Renal cortex interstitium (tissue), 15 donors: ENCODE measurements at places on chromosomes 3 and 15. TPM values are rescaled to one million over a fixed set of nuclear protein-coding genes. Genes with fewer than 3 reads are reported as not detected.

DNA sequence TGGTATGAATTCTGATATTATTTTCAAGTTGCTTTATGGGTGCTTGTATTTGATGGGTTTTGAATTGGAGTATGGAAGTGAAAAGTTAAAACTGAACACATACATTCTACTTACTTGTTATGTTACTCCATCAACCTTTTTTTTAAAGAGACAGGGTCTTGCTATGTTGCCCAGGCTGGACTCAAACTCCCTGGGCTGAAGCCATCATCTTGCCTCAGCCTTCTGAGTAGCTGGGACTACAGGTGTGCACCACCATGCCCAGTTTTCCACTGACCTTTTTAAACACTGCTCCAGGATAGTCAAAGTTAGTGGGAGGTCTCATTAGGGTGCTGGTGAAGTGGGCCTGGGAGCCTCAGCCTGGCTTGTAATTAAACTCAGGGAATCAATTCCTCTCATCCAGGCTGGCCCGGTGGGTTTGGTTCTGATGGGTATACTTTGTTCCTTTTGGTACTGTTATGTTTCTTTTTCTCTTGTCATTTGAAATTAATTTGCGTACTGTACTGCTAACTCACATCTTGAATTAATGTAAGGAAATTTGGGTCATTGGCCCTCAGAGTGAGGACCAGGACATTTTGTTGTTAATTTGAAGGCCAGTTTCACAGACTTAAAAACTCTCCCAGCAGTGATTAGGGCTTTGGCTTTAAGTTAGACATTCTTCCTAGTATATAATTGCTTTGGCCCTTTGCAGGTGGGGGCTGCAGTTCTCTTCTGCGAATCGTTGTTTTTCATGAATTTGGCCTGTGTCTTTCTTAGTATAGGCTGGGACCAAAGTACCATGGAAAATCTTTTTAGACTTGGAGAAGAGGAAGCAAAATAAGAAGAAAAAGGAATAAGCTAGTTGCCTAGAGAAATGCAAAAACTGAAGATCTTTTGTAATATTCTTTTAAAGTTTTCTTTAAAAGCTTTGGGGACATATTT is 66.9 kb downstream of the FNDC3B start:
- no peak for DNase-seq

The ADCY5 gene
- 10.9 TPM for polyA plus RNA-seq

DNA sequence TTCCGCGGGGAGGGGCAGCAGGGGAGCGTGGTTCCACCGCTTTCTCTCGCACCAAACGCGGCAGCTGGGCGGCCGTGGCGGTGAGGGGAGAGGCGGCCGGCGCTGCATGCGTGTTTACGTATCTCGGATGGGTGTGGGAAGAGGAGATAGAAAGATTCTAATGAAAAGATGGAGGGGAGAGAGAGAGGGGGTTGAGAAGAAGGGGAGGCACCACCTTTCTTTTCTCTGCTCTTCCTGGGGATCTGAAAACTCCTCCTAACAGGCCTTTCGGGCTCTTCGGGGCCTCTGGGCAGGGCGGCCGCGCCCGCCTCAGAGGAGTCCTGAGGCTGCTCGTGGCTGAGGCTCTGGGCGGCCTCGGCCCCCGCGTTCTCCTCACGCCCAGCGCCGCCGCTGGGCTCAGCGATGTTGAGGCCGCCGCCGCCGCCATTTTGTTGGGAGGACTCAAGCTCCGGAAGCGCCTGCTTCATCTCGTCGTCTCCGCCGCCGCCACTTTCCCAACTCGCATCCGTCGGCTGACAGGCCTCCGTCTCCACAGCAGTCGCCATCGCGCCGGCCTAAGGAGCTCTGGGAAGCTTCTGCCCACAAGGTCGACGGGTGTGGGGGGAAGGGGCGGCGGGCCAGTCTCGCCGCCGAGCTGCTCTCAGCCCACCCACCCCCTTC is 473 bp downstream of the TASOR start:
- peak; percentile 73 for DNase-seq

The PLA1A gene
- 7.2 TPM for polyA plus RNA-seq

GRCh38 chr15:100558771-100559254 is 30.1 kb upstream of the CERS3 start:
- DNase-seq = no peak

DNA sequence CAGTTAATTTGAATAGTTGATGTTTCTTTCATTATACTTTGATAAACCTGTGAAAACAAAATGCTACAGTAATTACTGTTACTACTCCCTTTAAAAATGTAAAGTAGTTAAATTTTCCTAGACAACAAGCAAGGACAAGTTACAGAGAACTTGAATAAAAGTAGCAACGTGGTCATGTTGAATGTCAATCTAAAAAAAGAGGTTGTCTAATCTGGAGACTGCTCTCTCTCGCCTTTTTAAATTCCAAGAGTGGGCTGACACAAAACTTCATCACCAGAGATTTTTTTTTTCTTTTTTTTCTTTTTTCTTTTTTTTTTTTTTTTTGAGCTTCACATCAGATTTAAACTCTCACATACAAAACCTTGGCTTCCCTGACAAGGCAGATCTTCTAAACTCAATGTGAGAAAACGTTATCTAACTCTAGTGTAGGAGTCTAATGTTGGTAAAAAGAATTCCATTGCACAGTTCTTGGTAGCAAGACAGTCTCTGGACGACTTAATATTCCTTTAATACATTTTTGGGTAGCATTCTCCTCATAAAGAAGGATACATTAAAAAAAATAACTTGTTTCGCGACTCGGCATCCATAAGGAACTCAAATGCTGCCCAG is 4.1 kb downstream of the FOXP1 start:
- no peak for DNase-seq

- DNase-seq = no peak
Observed at GRCh38 chr3:143619231-143619630, 229.0 kb downstream of the SLC9A9 start.

GRCh38 chr3:197431346-197431910 is 124.3 kb downstream of the BDH1 start:
- no peak for DNase-seq

The TLR9 gene
- 0.27 TPM for polyA plus RNA-seq

The C2CD4A gene
- polyA plus RNA-seq = 0.57 TPM

DNA sequence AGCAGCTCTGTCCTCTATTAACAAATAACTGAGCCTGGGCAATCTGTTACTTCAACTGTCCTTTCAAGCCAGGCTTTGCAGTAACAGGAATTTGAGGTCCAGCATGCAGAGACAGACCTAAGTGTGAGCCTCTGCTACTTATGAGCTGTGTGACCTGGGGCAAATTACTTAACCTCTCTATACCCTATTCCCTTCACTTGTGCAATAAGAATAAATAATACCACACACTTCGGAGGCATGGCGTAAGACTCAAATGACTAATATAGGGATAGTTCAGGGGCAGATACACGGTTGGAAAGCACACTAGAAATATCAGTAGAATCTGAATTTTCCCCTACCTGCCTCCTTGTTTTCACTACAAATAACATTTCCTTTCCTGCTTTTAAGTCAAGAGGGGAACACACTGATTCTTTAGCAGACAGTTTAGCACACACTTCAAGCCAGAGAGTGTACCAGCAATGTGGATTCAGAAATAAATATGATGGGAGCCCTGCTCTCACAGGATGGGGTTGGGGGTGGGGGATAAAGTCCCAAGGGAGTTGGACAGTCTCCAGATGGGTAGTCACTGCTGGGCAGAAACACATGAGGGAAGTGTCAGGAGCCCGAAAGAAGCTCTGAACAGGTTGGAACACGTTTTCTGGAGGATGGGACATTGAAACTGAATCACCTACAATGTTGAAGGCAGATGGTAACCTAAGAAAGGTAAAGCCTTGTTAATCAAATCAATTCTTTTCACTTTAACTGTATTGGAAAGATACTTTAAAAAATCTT is 61.8 kb upstream of the RBP1 start:
- DNase-seq = no peak

The TAGLN3 gene
- 1.9 TPM for polyA plus RNA-seq

The FBXW12 gene
- 0.65 TPM for polyA plus RNA-seq

DNA sequence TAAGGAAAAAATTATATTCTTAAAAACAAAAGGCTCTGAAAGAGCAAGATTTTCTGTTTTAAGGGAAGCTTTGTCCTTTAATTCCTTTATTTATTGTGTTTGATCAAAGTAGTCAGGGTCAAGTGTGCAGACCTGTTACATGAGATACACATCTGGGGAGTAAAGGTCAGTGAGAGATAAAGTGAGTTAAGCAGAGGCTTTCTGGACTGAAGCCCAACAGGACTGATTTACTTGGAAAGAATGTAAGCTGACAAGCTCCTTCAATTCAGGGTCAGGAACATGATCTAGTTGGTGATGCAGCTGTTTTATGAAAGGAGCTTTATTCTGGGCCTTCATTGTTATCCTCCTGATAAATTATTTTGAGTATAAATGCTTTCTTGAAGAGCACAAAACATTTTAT is 20.7 kb upstream of the OTOL1 start:
- no peak for DNase-seq

GRCh38 chr3:73284472-73284871 is 223.0 kb downstream of the EBLN2 start:
- no peak for DNase-seq

GRCh38 chr3:166569589-166569988 is 732.4 kb upstream of the BCHE start:
- no peak for DNase-seq

- no peak for DNase-seq
Observed at GRCh38 chr15:98715890-98716443, 67.6 kb downstream of the IGF1R start.

- no peak for DNase-seq
Observed at GRCh38 chr15:74038707-74039655, 43.4 kb downstream of the GOLGA6A start.

The GBE1 gene
- 32.2 TPM for polyA plus RNA-seq

DNA sequence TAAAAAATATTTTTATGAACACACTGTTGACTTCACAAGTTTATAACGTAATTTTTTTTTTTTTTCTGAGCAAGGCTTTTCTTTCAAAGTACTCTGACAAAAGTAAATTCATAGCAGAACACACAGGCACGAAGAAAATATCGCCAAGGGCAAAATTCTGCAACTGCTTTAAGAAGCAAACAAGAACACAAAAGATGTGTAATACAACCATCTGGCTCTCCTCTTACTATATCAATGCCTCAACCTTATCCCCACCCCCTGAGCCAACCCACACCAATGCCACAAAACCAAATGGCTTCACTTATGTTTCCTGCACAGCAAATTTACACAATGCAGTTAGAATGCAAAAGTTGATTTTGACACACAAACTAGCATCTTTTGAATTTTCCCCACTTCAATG is 274.2 kb downstream of the FOXP1 start:
- no peak for DNase-seq
